ENCODE measurements at places on chromosomes 1 and 21.

GRCh38 chr1:30104551-30104950 lies 618.8 kb downstream of the MATN1 start:
- DNase-seq, result no peak

DNA sequence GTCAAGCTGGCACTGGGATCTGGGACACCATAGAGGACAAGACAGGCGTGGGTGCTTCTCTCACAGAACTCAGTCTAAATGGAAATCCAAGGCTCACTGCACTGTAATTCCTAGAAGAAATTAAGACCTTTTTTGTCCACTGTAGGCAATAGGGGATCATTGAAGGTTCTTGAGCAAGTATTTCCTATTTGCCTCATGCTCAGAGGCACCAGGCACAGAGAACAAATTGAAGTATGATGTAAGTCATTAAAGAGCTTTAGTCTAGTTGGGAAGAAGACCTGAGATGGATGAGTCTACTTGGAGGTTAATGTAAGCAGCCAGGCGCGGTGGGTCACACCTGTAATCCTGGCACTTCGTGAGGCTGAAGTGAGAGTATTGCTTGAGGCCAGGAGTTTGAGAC lies 34.6 kb downstream of the EIF2D start:
- DNase-seq, result no peak

GRCh38 chr1:220902916-220903315 lies 23.7 kb downstream of the HLX start:
- no peak for DNase-seq

DNA sequence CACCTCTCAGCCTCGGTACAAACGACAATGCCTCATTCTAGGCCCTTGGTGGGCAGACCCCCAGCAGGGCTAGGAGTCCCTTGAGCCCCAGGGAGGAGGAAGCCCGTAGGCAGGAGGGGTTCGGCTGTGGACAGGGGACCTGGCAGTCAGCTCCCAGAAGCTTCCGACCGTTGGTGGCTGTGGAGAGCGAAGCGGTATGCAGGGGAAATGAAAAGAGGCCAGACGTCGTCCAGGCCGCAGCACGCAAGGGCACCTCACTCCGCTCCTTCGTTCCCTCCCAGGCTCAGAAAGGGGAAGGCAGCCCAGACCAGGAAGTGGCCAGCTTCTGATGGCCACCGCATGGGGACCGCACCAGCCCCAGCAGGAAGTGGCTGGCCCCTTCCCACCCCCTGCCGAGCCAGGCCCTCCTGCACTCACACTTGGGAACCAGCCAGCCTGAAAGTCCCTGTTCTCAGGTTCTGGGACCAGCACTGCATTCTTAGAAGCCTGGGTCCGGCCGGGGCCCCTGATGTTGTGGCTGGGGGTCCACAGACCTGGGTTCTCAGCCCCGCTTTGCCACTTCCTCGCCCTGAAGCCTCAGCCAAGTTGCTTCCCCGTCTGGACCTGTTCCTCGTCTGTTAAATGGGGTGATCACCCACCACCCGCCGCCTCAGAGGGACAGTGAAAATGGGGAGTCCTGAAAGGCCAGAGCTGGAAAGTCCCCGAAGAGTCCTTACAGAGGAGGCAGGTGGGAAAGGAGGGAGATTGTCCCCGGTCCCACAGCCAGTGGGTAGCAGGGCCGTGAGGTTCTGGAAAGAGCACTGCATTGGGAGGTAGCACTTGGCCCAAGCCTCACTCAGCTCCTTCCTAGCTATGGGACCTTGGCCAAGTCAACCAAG lies 104.0 kb upstream of the RUNX3 start:
- peak; percentile 65 for DNase-seq

DNA sequence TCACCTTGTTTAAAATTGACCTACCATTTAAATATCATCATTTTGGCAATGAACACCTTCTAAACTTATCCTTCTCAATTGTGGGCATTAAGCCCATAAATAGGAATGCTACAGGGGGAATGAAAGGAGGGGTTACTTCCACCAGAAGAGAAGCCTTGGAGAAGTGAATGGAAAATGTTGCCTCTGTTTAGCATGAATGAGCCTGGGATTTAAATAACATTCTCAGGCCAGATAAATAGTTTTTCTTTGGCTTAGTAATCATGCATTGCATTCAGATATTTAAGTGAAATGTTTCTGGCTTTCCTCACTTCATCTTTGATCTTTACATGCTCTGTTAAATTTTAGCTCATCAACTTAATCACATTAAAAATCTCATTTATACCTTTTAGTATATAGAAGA lies 284.3 kb upstream of the FMN2 start:
- DNase-seq, result no peak

DNA sequence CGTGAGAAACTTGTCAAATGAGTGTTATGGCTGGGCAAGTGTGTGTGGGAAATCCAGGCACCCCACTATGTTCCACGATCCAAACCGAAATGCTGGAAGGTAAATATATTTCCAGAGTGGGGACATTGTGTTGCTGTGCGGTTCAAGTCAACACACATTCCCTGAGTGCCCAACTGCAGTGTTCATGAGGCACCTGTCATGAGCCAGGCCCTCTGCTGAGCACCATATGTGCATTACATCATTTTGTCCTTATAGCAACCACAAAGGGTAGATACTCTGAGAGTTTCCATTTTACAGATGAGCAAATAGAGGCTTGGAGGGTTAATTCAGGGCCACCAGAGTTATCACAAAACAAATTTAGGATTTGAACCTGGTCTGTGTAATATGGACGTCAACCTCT lies 59.9 kb upstream of the SOD1 start:
- no peak for DNase-seq

DNA sequence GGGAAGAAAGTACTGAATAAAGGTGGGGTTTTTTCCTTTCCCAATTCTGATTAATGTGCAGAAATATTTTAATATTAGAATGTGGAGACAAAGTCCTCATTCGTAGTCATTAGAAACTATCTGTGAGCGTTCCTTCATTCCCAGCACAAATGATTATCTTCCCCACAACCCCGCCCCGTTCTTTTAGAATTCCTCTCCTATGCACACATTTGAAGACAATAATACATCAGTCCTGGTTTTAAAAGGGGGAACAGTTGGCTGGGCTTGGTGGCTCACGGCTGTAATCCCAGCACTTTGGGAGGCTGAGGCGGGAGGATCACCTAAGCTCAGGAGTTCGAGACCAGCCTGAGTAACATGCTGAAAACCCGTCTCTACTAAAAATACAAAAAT lies 876 bp downstream of the ALDH9A1 start:
- DNase-seq, result no peak

GRCh38 chr1:85282424-85282823 lies 6.0 kb upstream of the BCL10 start:
- no peak for DNase-seq

DNA sequence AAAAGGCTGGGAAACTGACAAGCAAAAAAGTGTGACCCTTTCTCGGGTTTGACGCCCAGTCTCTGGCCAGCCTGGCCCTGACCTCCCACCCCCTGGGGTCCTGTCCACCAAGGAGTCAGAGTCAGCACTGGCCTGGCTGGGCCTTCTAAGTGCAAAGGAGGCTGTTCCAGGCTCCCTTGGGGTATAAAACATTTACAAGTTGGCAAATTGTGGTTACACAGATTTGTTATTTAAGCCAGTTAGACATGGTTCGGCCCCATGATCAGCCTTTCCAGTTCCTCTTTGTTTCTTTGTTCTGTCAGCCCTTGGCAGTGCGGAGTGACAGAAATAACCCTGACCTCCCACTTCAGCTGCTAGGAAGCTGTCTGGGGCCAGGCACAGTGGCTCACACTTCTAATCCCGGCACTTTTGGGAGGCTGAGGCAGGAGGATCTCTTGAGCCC lies 161.6 kb upstream of the RAB4A start:
- no peak for DNase-seq

DNA sequence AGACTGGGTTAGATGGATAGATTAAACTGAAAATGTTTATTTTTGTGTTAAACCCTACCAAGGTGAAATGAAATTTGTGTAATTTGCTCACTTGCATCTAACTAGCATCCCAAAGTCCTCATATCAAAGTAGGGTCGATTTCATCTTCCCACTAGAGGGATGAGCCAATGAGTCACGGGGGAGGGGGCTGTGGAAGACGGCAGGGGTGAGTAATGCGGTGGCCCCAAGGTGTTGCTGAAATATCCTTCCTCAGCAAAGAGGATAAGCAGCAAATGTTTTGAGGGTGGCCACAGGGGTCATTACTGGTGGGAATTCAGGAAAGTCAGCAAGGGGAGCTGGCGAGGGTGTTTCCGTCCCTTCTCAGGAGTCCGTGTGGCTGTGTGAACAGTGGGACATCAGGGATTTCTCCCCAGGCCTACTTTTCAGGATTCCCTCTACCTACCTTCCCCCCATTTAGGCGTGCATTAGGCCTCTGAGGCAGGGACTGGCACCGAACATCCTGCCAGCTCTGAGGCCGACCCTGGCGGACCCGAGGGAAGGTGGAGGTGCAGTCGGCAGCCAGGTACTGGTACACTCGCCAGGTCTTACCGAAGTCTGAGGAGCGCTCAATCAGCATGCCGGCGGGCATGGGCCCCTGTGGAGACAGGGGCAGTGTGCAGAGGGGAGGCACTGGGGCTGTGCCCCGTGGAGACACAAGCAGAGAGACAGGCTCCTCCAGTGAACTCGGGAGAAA lies 18.1 kb downstream of the LAMB3 start:
- DNase-seq, result no peak

Data from activated CD8-positive, alpha-beta memory T cell treated with anti-CD3 and anti-CD28 coated beads, Interleukin-2, amount 50 U/mL, for 48 hours (primary cell).